Activated T-cell treated with anti-CD3 and anti-CD28 coated beads, Interleukin-2, amount 50 U/mL, for 72 hours (primary cell): ENCODE measurements at places on chromosomes 7 and 10. TPM values are rescaled to one million over a fixed set of nuclear protein-coding genes. Genes with fewer than 3 reads are reported as not detected.

DNA sequence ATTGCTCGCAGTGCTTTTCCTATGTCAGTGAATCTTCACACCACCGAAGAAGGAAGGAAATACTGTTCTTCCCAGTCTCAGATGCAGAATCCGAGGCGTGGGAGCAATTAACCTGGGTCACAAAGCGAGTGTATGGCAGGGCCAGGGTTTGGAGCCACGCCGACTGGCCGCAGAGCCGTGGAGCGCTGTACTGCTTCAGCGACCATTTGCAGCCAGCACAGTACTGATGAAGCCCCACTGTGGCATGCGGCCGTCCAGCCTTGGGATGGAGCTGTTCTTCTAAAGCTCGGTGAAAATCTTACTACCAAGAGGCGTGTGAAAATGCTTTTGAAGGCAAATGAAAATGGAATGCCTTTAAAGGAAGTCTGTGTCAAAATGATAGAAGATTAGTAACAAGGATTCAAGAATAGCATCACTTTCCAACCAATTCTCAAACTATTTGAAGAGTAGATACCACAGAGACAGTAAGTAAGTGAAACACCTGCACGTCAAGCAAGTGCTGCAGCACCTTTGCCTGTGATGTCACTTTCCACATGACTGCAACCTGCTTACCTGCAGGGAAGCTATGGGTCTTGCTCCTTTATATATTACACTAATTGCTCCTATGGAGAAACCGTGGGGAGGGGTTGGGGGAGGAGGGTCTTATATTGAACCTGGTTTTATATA is 4.9 kb downstream of the PPP2R2D start:
- DNase-seq = no peak

GRCh38 chr10:121284936-121285335 is 313.3 kb downstream of the FGFR2 start:
- no peak for DNase-seq

AGR2 gene
- not detected for total RNA-seq

MSMB gene
- not detected for total RNA-seq
